Left renal cortex interstitium (tissue), 4 donors: ENCODE measurements at places on chromosomes 7 and 10. TPM values are rescaled to one million over a fixed set of nuclear protein-coding genes. Genes with fewer than 3 reads are reported as not detected.

The UNCX gene
- 19.5 TPM for polyA plus RNA-seq

The EPHB6 gene
- polyA plus RNA-seq = 28.6 TPM

The FAM131B gene
- polyA plus RNA-seq = 2.5 TPM

The A1CF gene
- polyA plus RNA-seq = 7.3 TPM

The SLC29A4 gene
- 35.6 TPM for polyA plus RNA-seq

The TMEM72 gene
- 74.1 TPM for polyA plus RNA-seq

The TAS2R4 gene
- polyA plus RNA-seq = 0.73 TPM

The CTBP2 gene
- polyA plus RNA-seq = 86.7 TPM

The SPDYE2 gene
- 0.93 TPM for polyA plus RNA-seq

The PSTK gene
- polyA plus RNA-seq = 11.0 TPM

The FAM25C gene
- polyA plus RNA-seq = not detected

The LRRC17 gene
- 103 TPM for polyA plus RNA-seq

The SPACDR gene
- 0.83 TPM for polyA plus RNA-seq

The GRB10 gene
- polyA plus RNA-seq = 47.8 TPM

The CRHR2 gene
- 0.06 TPM for polyA plus RNA-seq

The HOXA7 gene
- polyA plus RNA-seq = 38.1 TPM

The FOXK1 gene
- 19.9 TPM for polyA plus RNA-seq

The GBX1 gene
- 0.17 TPM for polyA plus RNA-seq

The PLXNA4 gene
- 12.7 TPM for polyA plus RNA-seq

The C7orf57 gene
- polyA plus RNA-seq = 1.4 TPM

The PTER gene
- polyA plus RNA-seq = 14.9 TPM

The TRIM74 gene
- polyA plus RNA-seq = 0.59 TPM

The PHYHIPL gene
- polyA plus RNA-seq = 19.3 TPM

The TRIM73 gene
- polyA plus RNA-seq = 6.1 TPM

The ZNF777 gene
- polyA plus RNA-seq = 14.1 TPM

The OPN1SW gene
- 1.5 TPM for polyA plus RNA-seq

The C10orf71 gene
- 0.34 TPM for polyA plus RNA-seq

The ASZ1 gene
- polyA plus RNA-seq = not detected

The NUDT13 gene
- polyA plus RNA-seq = 4.6 TPM

The NAMPT gene
- polyA plus RNA-seq = 43.2 TPM

The CPED1 gene
- 32.0 TPM for polyA plus RNA-seq

The PRR15 gene
- 4.0 TPM for polyA plus RNA-seq

The FAM25G gene
- polyA plus RNA-seq = not detected

The NPC1L1 gene
- 3.5 TPM for polyA plus RNA-seq

The MINDY4 gene
- polyA plus RNA-seq = 14.8 TPM

The ABLIM1 gene
- polyA plus RNA-seq = 118 TPM

The TAS2R41 gene
- not detected for polyA plus RNA-seq

The PNLIPRP3 gene
- polyA plus RNA-seq = not detected
